ENCODE measurements at places on chromosomes 5 and 9. TPM values are rescaled to one million over a fixed set of nuclear protein-coding genes. Genes with fewer than 3 reads are reported as not detected.

GRCh38 chr9:104071589-104071988 is 22.5 kb upstream of the SMC2 start:
- DNase-seq = no peak
- no peaks in the 10 kb centered on the region for H3K4me1 ChIP-seq
- no peak overlapping the region for H3K27ac ChIP-seq
- no peaks in the 10 kb centered on the region for H3K36me3 ChIP-seq
- no peak overlapping the region for H3K4me3 ChIP-seq
- H3K27me3 ChIP-seq = peaks cover 27% of the 10 kb centered on the region

DRD1 gene
- total RNA-seq = not detected

- H3K27ac ChIP-seq = no peak overlapping the region
- no peak overlapping the region for H3K4me3 ChIP-seq
- DNase-seq = no peak
- peaks cover 10% of the 10 kb centered on the region for H3K4me1 ChIP-seq
These were observed 147.6 kb downstream of the ROR2 start for GRCh38 chr9:91802391-91802790.

GRCh38 chr5:74064225-74064624 is 438.2 kb downstream of the ARHGEF28 start:
- DNase-seq = no peak
- no peak overlapping the region for H3K27ac ChIP-seq
- H3K27me3 ChIP-seq = peaks cover 7% of the 10 kb centered on the region
- no peaks in the 10 kb centered on the region for H3K36me3 ChIP-seq

SERF1B gene
- 7.2 TPM for total RNA-seq

- H3K36me3 ChIP-seq = no peaks in the 10 kb centered on the region
- H3K27me3 ChIP-seq = no peaks in the 10 kb centered on the region
- H3K27ac ChIP-seq = no peak overlapping the region
- no peaks in the 10 kb centered on the region for H3K4me1 ChIP-seq
- DNase-seq = no peak
- H3K4me3 ChIP-seq = no peak overlapping the region
These were observed 510.5 kb upstream of the TNC start for GRCh38 chr9:115628426-115628825.

CIZ1 gene
- 91.3 TPM for total RNA-seq

FAM151B gene
- 0.35 TPM for total RNA-seq

SLC36A2 gene
- total RNA-seq = not detected

NPDC1 gene
- 13.2 TPM for total RNA-seq

CDKN2A gene
- 0.97 TPM for total RNA-seq

KIAA0825 gene
- 1.0 TPM for total RNA-seq

MRPL22 gene
- 91.0 TPM for total RNA-seq

PCDHB1 gene
- total RNA-seq = not detected

Measured in activated naive CD8-positive, alpha-beta T cell treated with anti-CD3 and anti-CD28 coated beads for 36 hours (primary cell).